NCI-H1105 treated with DMSO at 0.1 percent for 48 hours (cell line): ENCODE measurements at places on chromosomes 2 and 18.
A peak's percentile ranks its signal among the peaks of the same experiment; 100 is the strongest.

DNA sequence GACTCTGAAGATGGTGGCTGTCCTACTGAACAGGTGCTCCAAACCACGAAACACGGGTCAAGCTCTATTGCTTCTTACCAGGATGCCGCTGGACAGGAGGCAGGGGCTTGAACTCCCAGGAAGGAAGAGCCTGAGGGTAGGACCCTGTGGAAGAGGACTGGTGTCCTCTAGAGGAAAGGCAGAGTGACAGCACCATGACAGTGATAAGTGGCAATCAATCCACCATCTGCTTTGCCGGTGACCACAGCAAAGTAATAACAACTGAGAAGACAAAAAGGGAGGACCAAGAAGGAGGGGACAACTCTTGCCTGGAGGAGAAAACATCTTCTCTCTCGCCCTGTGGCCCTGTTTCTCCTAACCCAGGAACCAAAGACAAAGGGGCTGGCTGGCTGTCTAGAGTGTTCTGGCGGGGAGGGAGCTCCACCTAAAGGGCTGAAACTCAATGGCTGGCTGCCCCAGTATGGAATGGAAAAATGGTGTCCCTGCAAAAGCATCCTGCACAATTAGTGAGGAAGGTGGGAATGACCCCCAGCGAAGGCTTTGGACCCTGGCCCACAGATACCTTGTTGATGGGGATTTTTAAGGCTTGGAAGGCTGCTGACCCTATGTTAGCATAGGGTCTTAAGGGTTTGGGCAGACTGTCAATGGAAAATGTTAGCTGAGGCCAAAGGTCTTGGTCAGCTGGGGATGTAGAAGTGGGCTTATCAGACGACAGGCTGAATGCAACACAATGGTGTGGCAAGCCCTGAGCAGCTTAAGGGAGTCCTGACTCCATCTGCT, 35.4 kb downstream of the PROC start:
- no peak for DNase-seq

DNA sequence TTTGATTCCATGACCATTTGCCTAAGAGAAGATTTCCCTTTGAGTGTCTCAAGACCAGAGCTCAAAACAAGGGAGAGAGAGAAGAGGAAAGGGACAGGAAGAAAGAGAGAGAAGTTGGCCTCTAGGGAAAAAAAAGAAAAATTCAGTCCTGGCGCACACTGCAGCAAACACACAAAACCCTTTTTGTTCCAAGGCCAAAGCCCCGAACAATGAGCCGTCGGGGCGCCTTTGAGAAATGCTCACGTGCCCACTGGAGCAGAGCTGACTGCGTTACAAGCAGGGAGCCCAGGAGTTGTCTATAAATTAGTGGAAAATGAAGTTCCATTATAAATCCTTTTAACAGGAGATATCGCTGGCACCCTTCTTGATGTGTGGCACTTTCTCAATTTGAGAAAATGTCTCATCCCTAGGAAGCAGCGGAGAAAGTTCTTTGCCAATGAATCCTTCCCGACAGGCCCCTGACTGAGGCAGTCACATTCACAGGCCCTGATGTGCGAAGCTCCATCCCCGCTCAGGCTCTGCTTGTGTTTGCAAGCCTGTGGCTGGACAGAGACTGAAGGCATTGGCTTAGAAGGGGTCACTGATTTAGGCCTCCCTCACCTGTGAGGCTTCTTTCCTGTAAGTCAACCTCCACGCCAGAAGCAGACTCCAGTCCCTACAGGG, 32.1 kb upstream of the NCKAP5 start:
- DNase-seq = no peak

GRCh38 chr2:215828528-215829184, 184.7 kb downstream of the MREG start:
- DNase-seq = peak; percentile 26

DNA sequence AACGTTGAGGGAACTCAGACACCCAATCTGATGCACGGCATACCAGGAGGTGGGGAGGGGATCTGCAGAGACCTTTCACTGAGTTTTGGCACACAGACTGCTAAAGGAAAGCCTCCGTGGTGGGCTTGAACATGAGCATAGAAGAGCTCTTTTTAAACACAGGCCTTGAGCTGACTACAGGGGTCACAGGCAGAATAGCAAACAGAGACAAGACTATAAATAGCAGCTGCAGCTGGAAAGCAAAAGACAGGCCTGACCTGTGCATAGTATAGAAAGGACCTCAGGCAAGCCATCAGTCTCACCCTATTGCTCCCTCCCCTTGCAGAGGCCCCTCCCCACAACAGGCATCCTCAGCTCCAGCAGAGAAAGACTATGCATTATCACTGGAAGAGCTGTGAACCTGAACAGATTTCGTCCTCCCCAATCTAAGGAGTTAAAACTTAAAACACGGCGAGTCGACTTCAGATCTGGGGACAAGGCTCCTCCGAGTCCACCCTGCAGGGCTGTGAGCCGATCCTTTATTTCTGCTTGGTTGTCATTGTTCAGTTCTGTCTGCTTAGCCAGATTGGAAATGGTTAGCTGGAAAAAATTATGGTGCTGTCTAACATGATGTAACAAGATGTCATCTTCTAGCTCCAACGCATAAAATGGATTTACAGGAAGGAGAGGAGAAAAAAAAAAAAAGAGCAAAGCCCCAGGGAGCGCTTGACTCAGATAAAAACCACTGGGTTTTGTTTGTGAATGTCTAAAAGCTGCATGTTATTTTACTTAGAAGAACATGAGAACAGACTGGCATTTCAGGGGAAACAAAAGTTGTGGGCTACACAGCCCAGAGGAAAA, 25.2 kb upstream of the LCLAT1 start:
- DNase-seq = no peak

- no peak for DNase-seq
Measured at GRCh38 chr2:64168756-64169155, 24.5 kb upstream of the PELI1 start.

GRCh38 chr2:172606285-172606684, 50.4 kb downstream of the PDK1 start:
- no peak for DNase-seq

DNA sequence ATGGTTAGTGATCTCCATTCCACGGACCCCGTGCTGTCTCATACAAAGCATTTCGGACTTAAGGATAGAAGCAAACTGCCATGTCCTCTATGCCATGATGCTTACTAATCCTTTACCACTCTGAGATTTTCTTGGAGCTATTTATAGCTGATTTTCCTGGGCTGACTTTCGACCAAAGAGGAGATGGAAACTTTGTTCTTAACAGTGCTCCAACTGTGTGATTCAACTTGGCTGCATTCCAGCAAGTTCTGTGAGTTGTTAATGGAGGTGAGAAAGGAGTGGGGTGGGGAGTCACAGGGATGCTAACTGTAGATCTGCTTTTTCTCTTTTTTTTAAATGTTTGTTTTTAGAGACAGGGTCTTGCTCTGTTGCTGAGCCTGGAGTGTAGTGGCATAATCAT, 45.5 kb upstream of the MSH2 start:
- peak; percentile 17 for DNase-seq

- peak; percentile 21 for DNase-seq
Measured at GRCh38 chr18:13530879-13531387, 195.4 kb downstream of the FAM210A start.

DNA sequence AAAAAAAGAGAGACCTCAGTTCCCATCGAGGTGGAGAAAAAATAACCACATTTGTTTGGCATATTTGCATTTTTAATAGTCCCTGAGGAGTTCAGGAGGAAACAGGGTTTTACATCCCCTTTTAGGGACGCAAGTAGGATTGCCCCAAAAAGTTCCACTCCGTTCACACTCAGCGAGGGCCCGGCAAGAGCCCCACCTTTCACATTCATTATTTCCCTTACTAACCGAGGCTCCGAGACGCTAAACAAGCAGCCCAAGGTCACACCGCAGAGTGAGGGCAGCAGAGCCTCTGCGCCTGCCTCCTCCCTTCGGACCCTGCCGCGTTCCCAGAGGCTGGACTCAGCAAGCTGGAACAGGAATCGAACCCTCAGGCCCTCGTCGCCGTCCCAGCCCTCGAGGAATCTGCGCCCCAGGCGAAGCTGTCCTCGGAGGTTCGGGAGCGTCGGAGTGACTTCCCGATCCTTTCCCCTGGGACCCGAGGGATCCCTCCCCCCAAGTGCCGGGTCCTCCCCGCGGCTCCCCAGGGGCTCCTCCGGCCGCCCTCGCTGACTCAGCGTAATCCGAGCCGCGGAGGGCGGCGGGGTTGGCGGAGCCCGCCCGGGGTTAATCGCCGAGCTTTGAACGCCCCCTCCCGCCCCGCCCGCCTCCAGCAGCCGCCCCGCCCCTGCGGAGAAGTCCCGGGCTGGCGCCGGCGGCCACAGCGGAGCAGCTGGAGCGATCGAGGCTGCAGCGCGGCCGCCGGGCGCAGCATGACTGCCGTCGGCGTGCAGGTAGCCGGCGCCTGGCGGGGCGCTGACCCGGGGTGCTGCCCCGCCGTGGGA, at the start of gene TMEM37:
Gene TMEM37, plus strand, starts transcription at position 700 of the 821 bp plus-strand sequence. Its CDS starts 50 bp downstream, at position 750.
- peak; percentile 72 for DNase-seq

DNA sequence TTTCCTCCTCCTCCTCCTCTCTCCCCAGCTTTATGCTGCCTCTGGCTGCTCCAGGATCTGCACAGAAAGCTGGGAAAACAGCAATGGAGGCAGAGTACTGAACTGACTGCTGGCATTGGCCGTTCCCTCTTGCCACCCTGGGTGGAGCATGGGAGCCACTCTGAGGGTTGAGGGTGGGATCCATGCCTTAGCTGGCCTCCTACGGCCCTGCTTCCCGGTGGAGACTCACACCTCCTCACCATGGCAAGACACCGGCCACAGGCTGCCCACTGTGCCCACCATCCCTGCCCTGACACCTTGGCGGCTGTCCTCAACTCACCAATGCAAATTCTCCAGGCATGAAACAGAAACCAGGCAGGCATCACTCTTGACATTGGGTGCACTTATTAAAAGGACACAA, 832.3 kb upstream of the ID2 start:
- no peak for DNase-seq

DNA sequence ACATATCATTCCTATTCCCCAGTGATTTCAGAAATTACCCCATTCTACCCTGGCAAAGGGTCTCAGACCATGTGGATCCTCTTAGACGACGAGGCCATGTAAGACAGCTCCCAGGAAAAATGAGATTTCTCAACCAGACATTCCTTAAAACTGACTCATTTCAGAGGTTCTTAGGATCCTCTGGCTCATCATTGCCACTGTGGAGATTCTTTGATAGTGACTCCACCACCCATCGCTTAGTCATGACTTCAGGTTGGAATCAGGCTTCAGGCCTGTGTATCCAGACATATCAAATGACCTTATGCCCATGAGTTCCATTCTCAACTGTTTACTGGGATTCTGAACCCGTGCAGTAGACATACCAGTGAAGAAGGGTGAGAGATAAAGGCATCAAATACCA, 245.6 kb upstream of the TCF4 start:
- DNase-seq = no peak

DNA sequence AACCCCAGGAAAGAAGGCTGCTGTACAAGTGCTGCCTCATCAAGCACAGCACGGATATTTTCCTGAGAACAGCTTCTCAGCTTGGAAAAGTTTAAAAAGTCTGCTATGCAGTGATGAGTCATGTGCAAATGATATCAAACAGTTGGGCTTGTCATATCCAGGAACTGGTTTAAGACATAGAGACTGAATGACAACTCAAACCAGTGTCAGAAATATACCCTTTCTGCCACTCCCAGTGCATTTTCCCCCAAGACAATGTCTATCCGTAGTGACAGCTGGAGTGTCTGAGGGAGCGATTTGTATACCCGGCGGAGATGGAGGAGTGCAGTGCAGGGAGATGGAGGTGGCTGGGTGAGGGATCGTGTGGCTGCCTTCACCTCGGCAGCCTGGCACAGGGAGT, 28.2 kb downstream of the SOX11 start:
- DNase-seq = no peak

GRCh38 chr18:77023102-77023782, 109.3 kb downstream of the MBP start:
- DNase-seq = no peak

GRCh38 chr18:6879508-6880195, 150.1 kb downstream of the ARHGAP28 start:
- no peak for DNase-seq

DNA sequence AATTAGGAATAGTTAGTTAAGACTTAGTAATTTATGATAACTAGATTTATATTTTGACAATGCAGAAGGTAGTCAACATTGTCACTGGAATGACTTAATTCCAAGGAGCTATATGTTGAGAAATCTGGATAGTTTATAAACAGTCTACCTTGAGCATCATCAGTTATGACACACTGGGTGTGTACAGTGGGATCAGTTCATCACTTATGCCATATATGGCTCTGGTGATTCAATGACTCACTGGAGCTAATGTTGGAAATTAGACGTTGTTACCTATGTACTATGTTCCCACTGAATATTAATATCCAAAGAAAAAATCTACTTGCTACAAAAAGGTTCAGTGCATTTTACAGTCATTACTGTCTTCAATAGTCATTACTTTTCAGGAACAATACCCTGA, 34.0 kb upstream of the ITPRID2 start:
- no peak for DNase-seq

DNA sequence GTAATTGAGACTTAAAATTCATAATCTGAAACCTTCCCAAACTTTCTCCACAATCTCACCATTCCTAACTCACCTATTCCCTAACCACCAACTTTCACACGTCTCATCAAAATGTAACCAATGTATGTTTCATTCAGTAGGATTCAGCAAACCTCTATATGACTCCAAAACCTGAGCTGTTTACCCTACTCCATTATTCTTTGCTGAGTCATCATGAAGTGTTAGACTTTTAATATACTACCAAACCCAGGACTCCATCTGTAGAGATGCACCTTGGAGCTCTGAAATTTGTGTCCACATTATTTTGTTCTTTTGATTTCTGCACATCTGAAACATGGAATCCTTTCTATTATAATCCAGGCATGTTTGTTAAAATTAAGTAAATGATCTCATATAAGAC, 727.0 kb upstream of the PIK3C3 start:
- no peak for DNase-seq

GRCh38 chr18:80246445-80247392, 595 bp downstream of the PARD6G start:
- peak; percentile 72 for DNase-seq

- DNase-seq = no peak
Measured at GRCh38 chr2:96926791-96927190, 56.9 kb upstream of the SEMA4C start.
